ENCODE measurements at places on chromosomes 4 and X.
A peak's percentile ranks its signal among the peaks of the same experiment; 100 is the strongest.

GRCh38 chrX:130799393-130799792 is 103.6 kb downstream of the ENOX2 start:
- DNase-seq, result no peak

DNA sequence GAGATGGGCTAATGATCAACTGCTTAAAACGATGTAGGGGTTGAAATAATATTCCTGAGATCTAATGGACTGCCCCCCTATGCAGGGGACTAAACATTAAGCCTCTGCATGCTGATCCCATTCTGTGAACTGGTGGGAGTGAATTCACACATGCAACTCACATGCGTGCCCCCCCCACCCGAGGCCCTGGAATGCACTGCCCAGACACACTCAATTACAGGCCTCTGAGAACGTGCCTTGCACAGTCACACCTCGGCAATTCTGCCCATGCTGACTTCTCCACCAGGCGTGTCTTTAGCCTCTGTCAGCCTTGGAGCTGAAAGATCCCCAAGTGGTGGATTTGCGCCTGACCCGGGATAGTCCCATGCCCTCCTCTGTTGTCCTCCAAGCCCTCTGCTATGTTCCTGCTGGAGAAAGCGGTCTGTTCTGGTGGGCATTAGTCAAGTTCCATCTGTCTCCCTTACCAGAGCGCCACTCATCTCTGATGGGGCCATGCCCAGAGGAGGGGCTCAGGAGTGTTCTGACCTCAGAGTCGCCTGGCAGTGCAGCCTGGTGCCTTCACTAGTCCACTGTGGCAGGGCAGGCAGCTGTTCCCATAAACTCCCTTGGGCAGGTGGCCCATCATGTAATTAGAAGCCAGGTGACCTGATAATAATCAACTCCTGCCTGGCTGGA is 86.5 kb downstream of the DRD5 start:
- peak; percentile 83 for DNase-seq

DNA sequence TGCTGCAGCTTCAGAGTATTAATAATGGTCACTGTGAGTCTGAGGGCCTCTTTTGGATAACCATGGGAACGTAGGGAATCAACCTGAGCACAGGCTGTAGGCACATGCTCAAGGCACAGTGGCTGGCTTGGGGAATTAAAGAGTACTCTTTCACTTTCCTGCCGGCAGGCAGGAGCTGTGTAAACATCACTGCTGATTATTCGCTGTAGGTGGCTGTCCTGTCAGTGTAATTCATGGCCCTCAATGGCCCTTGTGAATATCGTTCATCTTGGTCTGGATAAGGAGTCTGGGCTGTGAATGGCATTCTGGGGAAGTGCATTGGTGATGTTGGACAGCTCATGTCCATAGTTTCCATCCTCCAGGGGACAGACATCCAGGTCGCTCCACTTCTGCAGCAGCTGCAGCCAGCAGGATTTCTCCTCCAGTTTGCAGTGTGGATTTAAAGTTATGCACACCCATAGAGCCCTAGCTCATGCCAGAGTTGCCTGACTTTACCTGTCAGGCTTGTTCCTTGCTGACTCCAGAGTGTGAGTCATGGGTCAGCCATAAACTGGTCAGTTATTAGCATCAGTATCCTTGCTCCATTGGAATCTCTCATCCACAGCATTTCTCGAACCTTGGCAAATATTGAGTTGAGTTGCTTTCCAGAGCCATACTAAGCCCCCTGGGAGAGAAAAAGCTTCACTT is 43.0 kb downstream of the C4orf33 start:
- DNase-seq, result peak; percentile 10

GRCh38 chr4:52813546-52813945 is 48.6 kb upstream of the RASL11B start:
- DNase-seq, result no peak
